ENCODE measurements at places on chromosomes 16 and 17.

GRCh38 chr16:75252946-75253911 lies 1.8 kb upstream of the BCAR1 start:
- DNase-seq = no peak

- no peak for DNase-seq
These were observed 3.3 kb upstream of the AXIN2 start for GRCh38 chr17:65564793-65565192.

DNA sequence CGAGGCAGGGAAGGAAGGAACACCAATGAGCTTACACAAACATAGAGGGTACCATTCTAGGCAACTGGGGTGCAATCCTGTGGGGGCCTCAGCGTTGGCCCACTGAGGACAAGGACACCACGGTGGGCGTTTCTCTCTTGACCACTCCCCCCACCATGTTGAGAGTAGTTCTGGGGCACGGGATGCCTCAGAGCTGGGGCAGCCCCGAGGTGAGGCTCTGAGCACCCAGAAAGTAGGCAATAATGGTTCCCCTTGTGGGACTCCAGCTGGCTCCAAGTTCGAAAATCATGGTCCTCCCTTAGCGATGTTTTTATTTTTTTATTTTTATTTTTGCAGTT lies 5.1 kb downstream of the PRSS21 start:
- DNase-seq = no peak

DNA sequence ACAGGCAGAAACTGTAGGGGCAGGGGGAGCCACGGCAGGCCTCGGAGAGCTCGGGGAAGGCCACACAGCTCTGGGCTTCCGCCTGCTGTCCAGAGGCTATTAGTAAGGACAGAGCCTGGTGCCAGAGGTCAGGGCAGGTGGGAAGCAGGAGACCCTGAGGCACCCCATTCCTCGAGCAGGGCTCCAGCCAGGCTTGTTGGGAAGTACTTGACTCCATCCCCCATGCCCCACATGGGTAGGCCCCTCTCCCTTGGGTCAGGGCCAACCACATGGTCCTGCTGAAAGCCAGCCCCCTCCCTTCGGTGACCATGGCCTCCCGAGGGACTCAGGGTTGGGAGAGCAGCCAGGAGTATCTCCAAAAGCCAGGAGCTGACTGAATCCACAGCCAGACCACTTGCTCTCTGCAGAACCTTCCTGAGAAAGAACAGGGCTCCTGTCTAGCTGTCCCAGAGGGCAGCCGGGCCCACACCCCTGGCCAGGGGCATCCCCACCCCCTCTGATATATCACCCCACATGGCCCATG lies 17.4 kb upstream of the MPRIP start:
- DNase-seq = no peak

DNA sequence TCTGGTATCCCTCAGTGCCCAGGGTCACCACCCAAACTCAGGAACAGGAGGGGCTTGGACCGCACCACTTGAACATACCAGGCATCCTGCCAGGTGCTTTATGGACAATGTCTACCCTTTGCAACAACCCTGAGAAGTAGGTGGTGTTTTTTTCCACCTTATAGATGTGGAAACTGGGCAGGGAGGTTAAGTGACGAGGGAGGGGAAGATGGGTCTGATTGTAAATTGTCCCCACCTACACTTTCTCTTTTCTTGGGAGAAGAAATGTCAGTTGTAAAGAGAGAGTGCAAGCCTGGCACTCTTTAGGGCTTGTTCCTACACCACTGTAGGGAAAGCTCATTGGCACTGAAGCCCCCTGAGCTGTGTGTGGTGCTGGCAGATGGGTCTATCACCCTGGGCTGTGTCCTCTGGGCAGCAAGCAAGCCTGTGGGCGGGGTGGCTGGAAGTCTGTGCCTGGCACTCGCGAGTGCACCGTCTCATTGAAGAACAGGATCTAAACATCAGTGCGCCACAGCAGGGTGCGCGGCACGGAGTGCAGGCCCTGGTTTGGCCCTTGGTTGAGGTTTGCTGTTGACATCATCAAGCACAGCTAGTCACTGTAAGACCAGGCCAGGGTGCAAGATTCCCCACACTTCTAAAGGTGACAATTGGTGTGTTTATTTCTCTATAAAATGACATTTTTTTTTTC lies 15.1 kb downstream of the NOD2 start:
- no peak for DNase-seq

DNA sequence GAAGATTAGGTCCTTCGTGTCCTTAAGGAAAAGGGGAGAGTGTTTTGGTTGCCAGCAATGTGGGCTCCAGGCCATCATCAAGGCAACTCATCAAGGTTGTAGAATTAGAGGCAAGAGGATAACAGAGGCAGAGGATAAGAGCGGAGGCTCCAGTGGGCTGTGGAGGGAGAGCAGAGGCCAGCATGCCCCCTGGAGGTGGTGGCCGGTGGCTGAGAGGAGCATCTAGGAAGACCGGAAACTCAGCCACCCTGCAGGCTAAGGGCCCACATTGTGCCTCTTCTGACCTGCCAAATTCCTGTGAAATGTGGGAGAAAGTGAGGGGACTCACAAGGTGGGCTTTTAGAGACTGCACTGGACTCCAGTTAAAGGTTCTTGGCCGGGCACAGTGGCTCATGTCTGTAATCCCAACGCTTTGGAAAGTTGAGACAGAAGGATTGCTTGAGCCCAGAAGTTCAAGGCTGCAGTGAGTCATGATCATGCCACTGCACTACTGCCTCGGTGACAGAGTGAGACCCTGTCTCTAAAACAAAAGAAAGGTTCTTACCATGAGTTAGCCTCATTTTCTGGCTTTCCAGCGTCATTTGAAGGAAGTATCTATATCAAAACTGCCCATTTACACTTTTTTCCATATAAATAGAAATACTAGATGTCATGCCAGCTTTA lies 62.7 kb upstream of the ADORA2B start:
- DNase-seq = no peak

GRCh38 chr17:14133104-14133503 lies 63.8 kb downstream of the COX10 start:
- DNase-seq = no peak

Measured in activated naive CD8-positive, alpha-beta T cell treated with anti-CD3 and anti-CD28 coated beads for 36 hours (primary cell).